Fibroblast of the aortic adventitia (primary cell): ENCODE measurements at places on chromosomes 13 and 19. TPM values are rescaled to one million over a fixed set of nuclear protein-coding genes. Genes with fewer than 3 reads are reported as not detected.

DNA sequence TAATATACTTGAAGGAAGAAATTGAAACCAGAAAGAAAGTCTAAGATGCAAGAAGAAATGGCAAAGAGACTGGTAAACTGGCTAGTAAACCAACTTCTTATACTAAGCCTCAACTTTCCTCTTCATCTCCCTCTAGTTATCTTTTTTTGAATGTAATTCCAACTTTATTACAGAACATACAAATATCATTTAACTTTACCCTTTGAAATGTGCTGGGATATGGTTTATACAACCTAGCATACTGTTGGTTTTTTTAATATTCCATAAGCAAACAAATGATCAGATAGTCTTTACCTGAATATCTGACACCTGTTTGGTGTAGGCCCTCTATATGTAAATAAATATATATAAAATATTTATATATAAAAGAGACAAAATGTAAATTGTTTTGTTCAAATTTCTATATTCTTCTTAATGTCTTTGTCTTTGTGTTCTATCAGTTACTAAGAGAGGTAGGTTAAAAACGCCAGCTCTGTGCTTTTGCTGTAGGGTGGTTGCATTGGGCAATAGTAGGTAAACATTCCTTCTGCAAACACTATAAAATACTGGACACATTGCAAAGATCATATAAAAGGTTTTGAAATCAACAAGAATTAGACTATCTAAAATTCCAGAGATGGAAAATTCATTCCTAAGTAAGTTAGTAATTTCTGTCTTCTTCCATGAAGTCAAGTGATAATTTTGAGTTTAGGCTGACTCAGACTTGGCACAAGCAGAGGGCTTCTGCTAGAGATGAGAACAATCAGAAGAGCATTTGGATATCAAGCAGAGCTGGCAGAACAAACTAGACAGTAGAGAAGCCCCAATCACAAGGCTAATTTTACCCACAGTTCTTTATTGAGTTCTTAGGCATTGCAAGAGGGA, 383.3 kb downstream of the RFC3 start:
- DNase-seq = peak; percentile 88

SOX21 gene
- total RNA-seq = 0.09 TPM in 1 of 2 replicates, not detected in the other

OR7A5 gene
- total RNA-seq = not detected in 2 replicates

DNA sequence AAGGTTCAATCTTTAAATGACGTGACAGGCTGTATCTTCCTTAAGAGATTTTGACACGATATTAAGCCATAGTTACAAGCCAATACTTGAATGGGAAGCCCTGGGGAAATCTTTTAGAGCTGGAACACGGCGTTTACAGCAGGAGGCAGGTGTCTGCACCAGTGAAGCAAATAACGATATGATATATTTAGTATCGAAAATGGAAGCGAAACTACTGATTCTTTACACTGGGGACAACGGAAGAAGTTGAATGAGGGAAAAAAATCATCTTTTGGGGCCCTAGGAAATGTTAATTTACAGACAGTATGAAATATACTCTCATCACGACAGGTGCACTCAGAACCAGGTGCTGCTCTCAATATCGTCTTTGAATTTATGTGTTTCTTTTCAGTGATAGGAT, 793.9 kb upstream of the PCDH20 start:
- DNase-seq = no peak

- DNase-seq = no peak
These were observed at the start of gene PCDH8 for GRCh38 chr13:52848455-52849195. PCDH8 (minus strand) TSS chr13:52848640; CDS start chr13:52848436, 204 bp downstream.

DNA sequence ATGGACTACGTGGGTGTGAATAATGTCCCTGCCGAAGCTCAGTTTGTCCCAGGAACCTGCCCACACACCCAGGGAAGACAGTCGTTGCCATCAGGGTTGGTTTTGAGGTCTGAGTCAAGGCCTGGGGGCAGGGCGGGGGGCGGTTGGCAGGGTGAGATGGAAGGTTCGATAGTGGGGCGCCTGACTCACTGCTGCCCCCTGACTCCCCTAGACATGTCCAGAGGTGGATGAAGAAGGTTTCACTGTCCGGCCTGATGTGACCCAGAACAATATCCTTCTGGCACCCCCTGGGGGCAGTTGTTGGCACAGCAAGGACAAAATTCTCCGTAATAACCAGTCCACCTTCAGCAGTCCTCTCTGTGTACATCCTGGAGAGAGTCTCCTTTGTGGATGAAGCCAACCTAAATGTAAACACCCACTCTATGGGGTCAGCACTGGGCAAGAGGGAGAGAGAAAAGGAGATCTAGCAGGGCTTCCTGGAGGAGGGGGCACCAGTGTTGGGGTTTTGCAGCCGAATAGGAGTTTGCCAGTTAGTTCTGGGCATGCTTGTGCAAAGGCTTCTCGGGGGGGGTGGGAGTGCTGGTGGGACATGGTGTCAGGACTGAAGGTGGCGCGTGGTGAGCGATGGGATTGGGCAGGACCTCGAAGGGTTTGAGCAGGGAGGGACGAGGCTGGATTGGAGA, 19.6 kb upstream of the B3GNT3 start:
- peak; percentile 32 for DNase-seq

DNA sequence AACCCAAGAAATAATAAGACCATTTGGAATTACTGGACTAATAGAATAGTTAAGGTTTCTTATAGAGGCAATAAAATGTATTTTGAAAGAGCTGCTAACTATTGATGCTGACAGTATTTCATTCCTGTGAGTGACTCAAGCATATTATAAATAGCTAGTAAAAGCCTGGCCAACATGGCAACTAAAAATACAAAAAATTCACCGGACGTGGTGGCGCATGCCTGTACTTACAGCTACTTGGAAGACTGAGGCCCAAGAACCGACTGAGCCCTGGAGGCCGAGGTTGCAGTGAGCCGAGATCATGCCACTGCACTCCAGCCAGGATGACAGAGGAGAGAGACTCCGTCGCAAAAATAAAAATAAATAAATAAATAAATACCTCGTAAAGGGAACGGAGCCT, 5.4 kb upstream of the ICAM3 start:
- DNase-seq = no peak

GRCh38 chr13:112114391-112114790, 47.4 kb downstream of the SOX1 start:
- no peak for DNase-seq

NLRP4 gene
- not detected in 2 replicates for total RNA-seq

- peak; percentile 45 for DNase-seq
These were observed 27.6 kb downstream of the SCEL start for GRCh38 chr13:77563111-77563510.

ZNF580 gene
- total RNA-seq = 6.3 and 10.0 TPM in 2 replicates

SIGLEC6 gene
- total RNA-seq = not detected in 2 replicates

DNA sequence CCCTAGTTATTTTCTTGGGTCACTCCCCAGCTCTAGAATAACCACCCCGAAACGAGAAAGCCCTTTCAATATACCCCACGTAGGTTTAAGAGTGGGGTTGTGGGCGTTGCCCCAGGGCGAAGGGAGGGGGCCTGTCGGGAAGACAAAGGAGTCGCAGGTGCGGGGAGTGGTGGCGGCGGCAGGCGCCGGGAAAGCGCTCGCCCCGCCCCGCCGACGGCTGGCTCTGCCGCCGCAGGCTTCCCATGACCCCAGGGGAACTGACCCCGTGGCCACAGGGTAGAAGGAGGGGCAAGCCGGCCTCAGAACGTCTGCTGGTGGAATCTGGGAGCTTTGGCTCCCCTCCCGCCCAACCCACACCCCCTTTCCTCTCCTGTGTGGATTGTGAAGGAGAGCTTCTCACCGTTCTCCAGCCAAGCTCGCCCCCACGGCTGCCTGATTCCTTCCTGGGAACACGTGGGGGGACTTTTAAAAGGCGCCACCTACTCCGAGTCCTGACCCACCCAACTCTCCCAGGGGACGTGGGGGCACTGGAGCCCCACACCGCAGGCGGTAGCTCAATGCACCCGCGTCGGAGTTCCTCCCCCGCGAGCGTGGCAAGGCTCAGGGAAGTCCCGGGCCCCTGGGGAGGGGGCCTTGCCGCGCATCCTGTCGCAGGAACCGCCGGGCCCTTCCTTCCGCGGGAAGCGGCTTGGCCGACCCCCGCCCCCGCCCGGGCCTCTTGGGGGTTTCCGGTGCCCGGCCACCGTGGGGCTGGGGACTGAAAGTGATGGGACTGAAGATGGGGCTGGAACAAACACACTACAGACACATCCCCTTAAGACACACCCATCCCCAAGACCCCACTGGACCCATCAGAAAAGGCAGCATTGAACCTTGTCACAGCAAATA, 5.5 kb downstream of the IER2 start:
- DNase-seq = peak; percentile 78

CERS4 gene
- total RNA-seq = 2.1 and 14.1 TPM in 2 replicates

SIGLECL1 gene
- not detected in 2 replicates for total RNA-seq

DNA sequence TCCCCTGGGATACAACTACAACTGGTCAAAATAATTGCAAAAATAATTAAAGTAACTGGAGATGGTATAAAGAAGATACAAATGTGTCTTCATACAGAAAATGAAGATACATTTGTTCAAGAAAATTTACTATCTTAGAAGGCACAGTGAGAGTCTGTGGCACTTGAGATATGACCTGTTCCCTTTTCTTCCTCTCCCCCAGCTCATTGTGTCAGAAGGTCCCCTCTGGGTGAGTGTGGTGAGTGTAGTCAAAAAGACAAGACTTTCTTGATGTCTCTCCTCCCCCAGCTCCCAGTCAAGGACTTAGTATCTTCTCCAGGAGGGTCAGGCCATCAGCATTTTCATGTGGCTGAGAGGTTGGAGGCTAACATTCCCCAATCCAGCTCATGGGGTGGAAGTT, 51.7 kb downstream of the EDNRB start:
- DNase-seq = no peak

- no peak for DNase-seq
These were observed 60.7 kb upstream of the GPR183 start for GRCh38 chr13:99367663-99368448.

GRCh38 chr13:21032656-21033055, 28.7 kb downstream of the LATS2 start:
- no peak for DNase-seq

NLRP11 gene
- total RNA-seq = not detected in 2 replicates

DNA sequence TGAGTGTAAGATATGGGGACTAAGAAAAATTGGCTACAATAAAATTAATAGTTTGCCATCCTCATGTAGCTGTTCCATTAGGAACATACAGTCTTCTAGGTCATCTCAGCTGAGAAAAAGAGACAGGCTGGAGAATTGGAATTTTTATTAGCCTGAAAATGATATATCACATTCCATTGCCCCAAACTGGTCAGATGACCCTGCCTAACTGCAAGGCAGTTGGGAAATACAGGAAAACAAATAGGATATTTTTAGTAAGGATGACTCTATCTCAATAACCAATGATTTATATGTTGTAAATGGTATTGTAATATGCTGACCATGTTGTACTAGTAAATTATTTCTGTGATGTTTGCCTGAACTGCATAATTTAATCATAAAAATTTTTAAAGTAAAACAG, 673.8 kb downstream of the PCDH9 start:
- DNase-seq = peak; percentile 22

SYCN gene
- not detected in 2 replicates for total RNA-seq

IRGC gene
- total RNA-seq = not detected in 2 replicates

ADAMTSL5 gene
- 1.2 and 4.2 TPM in 2 replicates for total RNA-seq

DNA sequence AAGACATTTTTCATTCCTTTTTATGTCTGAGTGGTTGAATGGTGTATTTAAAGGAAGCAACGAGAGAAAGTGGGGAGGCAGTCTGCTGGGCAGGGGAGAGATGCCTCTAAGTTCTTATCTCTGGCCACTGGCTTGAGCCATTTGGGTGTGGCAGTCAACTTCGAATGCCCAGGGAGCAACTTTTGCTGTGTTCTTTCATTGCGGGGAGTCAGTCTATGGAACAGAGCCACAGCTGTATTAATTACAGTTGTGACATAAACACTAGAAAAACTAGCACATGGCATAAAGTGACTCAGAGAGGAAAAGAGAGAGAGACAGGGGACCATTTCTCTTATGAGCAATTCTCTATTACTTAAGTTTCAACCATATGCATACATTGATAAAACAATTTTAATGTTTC, 40.4 kb upstream of the PDCD5 start:
- no peak for DNase-seq

DNA sequence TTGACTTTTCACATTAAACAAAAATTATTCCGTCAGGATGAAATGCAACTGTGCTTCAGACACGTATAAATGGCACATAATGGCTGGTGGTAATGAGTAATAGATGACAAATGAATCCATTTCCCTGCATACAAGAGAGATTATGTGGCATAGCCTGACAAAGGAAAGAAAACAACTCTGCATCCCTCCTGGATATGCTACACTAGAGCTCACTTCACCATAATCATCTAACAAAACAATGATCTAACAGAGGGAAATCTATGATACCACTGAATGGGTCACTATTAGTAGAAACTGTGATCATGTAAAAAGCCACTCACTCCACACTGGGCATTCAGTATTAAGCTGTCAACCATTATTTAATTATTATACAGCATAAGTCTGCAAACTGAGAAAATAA, 1498.4 kb downstream of the EFNB2 start:
- DNase-seq = no peak

- no peak for DNase-seq
These were observed 79.3 kb downstream of the PTPRS start for GRCh38 chr19:5261156-5261890.

LGALS4 gene
- total RNA-seq = 0.82 TPM in 1 of 2 replicates, not detected in the other

DNA sequence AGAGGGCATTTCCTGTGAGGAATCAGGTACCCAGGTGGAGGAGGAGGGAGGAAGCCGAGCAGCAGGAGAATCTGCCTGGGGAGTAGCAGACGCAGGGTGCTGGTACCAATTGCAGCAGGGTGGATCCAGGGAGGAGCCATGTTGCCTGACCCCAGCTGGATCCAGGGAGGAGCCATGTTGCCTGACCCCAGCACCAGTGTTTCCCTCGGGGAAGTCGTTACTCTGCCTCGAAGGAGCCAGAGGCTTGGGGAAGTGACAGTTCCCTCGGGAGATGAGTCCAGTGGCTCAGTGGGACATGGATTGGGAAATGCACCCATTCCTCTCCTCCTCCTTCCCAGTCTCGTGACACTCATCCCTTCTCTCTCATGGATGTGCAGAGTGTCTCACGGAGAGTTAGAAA, 31.5 kb downstream of the LAIR2 start:
- DNase-seq = no peak

CXCL17 gene
- not detected in 2 replicates for total RNA-seq

DNA sequence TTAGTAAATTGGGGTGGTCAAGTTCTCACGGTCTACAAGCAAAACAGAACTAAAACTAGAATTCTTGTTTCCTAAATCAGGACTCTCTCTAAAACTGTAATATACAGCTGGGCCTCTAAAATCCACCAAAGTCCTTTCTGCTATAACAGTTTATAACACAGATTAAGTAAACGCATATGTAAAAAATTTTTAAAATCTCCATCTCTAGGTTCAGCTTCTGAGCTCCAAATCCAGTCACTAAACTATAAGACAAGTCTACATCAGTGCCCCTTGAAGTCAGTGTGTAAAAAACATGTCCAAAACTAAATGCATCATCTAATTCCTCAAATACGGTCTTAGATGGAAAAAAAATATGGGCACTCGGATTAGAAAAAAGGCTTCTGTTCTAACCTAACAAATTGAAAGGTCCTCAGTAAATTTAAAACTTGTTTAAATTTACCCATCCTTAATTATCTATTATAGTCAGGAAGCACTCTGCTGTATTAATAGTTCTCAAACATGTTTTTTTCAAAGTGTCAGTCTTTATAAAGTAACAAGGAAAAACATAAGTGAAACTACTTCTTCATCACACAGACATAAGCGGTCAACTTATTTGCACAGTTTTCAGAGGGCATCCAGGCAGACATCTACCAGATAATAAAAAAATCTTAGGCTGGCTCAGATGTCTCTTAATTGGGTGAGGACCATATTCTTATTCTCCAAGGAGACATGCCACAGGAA, 33.6 kb downstream of the ELF1 start:
- no peak for DNase-seq
